Left kidney (tissue), 8 donors: ENCODE measurements at places on chromosomes 3 and 15.

DNA sequence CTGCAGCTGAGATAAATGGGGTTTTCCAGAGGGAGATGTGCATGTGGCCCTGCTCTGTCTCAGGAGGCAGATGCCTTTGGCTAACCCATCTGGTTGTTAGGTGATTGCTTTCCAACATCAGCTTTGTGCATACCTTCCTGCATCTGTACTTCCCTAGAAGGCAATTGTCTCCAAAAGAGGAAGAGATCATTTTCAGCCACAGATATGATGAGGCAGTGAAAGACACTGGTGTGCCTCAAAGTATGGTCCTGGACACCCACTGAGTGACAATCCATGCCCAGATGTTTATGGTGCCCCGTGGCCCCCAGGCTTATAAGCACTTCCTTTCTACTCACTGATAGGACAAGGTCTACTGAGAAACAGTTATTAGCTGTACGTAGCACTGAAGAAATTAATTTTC is 117.5 kb upstream of the NR2F2 start:
- no peak for DNase-seq

GRCh38 chr3:113111011-113111707 is 100.2 kb upstream of the BOC start:
- DNase-seq, result no peak

DNA sequence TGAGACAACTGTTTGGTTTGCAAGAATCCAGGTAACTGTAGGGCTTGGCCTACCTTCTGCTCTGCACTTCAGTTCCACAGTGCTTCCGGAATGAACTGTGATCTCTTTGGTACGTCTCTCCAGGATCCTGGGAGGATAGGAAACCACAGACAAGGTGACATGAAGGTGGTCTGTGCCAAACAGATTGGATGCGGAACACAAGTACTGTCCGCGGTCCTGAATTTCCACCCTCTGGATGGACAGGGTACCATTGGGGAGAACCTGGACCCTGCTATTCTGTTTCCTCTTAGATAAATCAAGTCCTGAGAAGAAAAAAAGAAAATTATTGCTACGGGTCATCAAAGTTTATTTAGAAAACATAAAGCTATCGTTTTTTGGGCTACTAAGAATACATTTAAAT is 17.3 kb downstream of the IGSF10 start:
- peak; percentile 44 for DNase-seq

GRCh38 chr3:20561166-20561565 is 375.2 kb upstream of the SGO1 start:
- DNase-seq, result no peak

DNA sequence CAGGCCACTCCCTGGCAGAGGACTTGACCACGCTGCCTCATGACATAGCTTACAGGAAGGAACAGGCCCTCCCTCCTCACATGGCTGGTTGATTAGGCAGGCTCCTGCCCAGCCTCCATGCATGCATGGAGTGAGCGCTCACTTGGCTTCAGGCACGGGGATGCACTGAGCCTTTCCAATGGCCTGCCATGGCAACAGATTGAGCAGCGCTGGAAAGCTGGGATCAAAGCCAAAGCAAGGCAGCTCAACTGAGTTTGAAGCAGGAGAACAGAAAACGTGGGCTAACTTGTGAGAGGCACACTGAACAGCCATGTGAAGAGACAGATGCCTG is 5.9 kb upstream of the GRAMD2A start:
- DNase-seq, result peak; percentile 22

GRCh38 chr15:88756921-88757320 is 46.3 kb upstream of the ACAN start:
- no peak for DNase-seq

- no peak for DNase-seq
These were observed 14.9 kb upstream of the MAGI1 start for GRCh38 chr3:66053550-66054094.

GRCh38 chr3:53069422-53070068 is 23.7 kb upstream of the SFMBT1 start:
- DNase-seq, result no peak

GRCh38 chr3:135851201-135852081 is 114.1 kb upstream of the PPP2R3A start:
- peak; percentile 8 for DNase-seq

- DNase-seq, result no peak
These were observed 81.6 kb downstream of the MCTP2 start for GRCh38 chr15:94312946-94313345.

DNA sequence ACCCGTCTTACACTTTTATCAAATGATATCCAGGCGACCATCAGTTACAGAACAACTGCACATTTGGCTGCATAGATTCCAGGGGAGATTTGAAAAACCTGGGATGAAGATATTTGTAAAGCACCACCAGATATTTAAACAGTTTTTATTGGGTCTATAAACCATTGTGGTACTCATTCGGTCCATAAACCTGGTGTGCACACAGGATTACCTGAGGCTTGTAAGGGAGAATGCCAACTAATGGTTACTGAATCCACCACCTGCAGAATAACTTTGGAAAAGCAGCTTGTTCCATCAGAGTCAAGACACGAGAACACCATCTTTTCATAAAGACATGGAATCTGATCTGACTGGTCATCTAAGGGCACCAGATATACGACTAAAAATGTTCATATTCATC is 80.6 kb downstream of the P3H2 start:
- DNase-seq, result no peak

GRCh38 chr3:182741214-182741613 is 52.1 kb upstream of the ATP11B start:
- DNase-seq, result no peak

DNA sequence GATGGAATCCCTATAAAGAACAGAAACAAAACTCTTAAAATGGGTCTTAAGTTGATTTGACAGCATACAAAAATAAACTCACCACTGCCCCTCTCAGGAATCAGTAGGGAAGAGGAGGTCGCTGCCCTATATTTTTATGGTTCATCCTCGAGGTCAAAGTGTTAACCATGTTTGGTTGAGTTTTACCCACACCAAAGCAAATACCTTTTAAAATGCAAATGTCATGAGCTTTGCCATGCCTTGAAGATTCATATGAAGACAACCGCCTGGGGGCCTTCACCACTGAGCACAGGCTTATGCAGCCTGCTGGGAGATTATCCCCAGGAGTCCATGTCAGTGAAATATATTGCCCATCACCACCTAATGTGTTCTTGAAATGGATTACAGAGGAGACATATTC is 66.1 kb downstream of the GLB1 start:
- no peak for DNase-seq

- DNase-seq, result no peak
These were observed at the start of gene ALDH1A3 for GRCh38 chr15:100879464-100880138. TSS of gene ALDH1A3 (plus strand) at chr15:100879831. CDS start at chr15:100879908, 77 bp downstream.

- no peak for DNase-seq
These were observed 694 bp downstream of the PLAAT1 start for GRCh38 chr3:193241716-193242115.

DNA sequence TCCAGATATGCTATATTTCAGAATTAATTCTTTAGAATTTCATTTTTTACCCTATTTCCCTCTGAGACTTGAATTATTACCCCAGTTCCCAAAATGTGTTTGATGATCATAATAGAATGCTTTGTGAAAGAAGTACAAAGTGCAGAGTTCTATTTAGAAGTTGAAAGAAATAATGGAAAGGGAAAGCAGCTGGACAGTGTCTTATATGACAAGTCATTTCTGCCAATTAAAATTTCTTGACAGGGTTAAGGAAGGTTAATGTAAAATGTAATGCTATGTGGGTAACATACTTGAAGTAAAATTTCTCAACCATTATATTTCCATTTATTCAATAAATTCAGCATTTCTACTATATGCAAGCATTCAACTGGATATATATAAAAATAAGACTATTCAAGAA is 33.1 kb downstream of the FGF7 start:
- DNase-seq, result no peak

GRCh38 chr3:169948559-169949448 is 17.8 kb upstream of the SEC62 start:
- DNase-seq, result no peak

- DNase-seq, result no peak
These were observed 347.2 kb upstream of the TPRG1 start for GRCh38 chr3:188824566-188824965.

DNA sequence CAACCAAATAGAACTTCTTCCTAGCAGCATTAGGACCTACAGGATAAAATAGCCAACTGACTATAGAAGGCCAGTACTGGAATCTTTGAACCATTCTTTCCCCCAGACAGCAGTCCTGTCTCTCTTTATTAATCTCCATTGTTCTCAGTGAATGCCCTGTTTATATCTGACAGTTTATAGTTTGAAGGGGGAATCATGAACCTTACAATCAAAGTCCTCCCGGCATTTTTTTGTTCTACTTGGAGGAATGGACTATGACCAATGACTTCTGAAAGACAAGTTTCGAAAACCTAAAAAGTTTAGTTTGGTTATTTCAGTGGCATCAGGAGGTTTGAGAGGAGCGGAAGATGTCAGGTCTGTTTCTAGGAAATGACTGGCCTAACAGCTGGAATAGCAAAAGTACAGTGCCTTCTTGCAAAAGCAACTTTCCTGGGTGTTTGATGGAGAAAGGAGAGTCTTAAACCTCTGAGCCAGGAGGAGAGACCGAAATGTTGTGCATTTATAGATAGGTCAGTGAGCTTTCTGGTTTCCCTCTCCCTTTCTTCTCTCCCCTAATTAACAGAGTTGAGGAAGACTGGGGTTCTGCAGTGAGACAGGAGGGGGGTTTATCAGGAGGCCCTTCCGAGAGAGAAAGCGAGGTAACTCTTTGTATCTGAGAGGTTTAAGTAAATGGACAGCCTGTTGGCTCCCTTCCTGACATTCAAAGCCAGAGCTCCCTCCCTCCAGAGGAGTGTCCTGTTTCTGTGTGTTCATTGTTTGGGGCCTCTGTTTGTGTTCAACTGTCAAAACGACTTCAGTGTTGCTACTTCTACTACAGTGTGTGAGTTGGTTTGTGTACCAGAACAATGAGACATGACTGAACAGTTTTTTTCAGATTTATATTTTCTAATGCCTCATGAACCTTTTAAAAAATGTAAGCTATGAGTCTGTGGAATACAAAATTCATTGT is 383.0 kb upstream of the RARB start:
- DNase-seq, result no peak

- no peak for DNase-seq
These were observed 98.2 kb upstream of the UBE3A start for GRCh38 chr15:25536801-25537611.

DNA sequence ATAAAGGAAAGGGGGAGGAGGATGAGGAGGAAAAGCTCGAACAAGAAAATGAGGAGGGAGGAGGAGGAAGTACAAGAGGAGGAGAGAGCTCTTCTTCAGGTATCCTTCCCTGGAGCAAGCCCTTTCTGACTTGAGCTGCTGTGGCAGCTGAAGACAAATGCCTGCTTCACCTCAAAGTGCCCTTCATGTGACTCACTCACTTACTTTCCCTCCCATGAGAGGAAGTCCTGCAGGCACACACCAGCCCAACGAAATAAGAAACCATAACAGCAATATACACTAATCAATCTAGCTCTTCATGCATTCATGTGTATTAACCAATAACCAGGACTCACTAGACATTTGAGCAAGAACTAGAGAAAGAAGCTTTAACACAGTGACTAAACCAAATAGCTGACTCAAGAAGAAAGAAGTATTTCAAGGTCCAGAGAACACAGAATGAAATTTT is 251.9 kb downstream of the IGSF11 start:
- no peak for DNase-seq

DNA sequence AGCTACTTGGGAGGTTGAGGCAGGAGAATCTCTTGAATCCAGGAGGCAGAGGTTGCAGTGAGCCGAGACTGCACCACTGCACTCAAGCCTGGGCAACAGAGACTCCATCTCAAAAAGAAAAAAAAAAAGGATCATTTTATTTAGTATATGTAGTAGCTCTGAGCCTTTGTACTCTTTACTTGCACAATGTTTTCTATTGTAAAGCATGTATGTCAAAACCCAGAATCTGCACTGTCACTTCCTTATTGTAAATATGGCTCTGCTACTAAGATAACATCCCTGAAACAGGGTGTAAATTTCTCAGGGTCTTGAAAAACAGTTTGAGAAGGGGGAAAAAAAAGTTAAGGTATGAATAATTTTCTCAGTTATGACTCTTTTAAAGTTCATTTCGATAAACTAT is 35.1 kb downstream of the SLMAP start:
- no peak for DNase-seq
